PC-9 (cell line): ENCODE measurements at places on chromosomes 5 and 9. TPM values are rescaled to one million over a fixed set of nuclear protein-coding genes. Genes with fewer than 3 reads are reported as not detected.

DNA sequence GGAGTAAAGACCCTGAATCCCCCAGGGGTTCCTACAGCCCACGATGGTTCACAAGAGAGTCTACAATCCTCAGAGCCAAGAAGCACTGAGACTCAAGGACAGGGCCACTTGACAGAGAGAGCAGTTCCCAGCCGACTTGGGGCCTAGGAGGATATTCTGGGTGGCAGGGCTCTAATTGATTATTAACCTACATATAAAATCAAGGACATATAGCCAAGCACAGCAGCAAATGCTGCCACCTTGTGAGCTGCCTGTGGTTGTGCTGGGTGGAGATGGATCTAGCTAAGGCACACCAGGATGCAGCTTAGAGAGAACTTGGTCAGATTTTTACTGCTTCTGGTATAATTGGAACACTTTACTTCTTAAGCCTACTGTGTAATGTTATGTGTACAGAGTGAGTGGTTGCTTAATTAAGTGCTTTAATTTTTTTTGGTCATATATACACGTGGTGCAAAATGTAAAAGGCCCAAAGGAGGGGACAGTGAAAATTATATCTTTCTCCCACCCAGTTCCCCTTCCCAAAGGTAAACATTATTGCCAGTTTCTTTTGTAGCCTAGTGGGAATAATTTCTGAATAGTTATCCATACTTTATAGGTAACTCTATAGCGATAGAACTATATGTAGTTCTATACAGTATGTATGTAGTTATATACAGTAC, 78.8 kb downstream of the F2RL2 start:
- DNase-seq, result no peak

GRCh38 chr9:24451346-24451745, 94.4 kb downstream of the IZUMO3 start:
- DNase-seq, result no peak

GRCh38 chr5:73525606-73526203, 27.5 kb downstream of the BTF3 start:
- no peak for DNase-seq

DNA sequence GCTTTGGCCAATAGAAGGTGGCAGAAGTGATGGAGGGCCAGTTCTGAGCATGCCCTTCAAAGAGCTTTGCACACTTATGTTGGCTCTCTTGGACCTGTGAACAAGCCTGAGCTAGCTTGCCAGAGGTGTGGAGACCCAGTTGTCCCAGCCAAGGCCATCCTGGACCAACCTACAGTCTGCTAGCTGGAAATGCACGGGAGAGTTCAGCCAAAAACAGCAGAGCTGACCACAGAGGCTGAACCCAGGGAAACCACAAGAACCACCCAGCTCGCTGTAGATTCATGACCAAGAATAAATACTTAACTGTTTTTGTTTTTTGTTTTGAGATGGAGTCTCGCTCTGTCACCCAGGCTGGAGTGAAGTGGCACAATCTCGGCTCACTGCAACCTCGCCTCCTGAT, 65.4 kb upstream of the HAND1 start:
- no peak for DNase-seq

DNA sequence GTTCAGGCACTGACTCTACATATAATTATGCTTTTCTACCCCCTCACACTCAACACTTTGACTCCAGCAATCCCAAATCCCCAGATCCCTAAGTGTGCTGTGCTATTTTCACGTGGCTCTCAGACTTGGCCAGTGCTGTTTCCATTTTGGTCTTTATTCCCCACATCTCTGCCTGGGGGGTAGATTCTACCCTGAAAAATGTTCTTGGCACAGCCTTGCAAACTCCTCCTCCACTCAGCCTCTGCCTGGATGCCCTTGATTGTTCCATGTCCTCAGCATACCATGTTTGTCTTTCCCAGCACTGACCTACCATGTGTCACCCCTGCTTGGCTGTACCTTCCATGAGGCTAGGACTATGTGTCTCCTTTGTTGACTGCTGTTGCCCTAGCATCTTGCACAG, 43.0 kb downstream of the FXN start:
- no peak for DNase-seq

DNA sequence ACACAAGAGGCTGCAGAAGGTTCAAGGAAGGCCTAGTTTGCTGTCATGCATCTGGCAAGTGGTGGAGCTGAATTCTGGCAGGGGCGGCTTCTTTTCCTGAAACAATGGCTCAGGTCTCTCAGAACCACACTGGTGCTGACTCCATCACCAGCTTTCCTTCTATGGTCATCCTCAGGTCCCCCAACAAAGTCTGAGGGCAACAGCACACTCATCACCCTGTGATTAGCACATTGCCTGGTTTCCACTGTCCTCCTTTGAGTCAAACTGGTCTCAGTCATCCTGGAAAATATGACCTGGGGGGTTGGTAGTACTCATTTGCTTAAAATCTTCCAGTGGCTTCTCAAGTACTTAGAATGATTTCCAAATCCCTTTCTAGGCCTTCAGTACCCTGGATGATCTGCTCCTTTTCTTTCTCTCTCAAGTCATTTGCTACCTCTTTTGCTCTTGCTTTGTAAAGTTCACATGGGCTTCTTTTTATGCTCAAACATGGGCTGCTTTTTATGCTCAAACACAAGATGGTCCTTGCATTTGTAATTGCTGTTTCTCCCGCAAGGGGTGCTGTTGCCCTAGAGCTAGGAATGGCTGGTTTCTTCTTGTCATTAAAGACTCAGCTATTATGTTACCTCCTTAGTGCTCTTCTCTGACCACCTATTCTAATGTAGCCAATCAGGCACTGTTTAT, 144.9 kb downstream of the ALDH1A1 start:
- DNase-seq, result no peak

GRCh38 chr9:82882138-82882537, 180.8 kb downstream of the RASEF start:
- DNase-seq, result no peak

DNA sequence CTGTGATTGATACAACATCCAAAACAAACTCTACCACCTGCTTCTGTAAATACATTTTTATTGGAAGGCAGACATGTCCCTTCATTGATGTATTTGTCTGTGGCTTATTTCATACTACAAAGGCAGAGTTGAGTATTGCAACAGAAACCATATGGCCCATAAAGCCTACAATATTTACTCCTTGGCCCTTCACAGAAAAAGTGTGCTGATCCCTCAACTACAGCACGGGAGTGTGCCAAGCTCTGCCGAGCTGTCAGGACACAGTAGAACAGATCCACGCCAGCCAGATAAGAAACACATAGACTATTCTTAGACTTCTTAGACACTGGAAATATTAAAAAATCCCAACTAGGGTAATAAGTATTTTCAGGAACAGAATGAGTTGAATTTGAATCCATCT, 13.2 kb downstream of the TICAM2 start:
- no peak for DNase-seq

DNA sequence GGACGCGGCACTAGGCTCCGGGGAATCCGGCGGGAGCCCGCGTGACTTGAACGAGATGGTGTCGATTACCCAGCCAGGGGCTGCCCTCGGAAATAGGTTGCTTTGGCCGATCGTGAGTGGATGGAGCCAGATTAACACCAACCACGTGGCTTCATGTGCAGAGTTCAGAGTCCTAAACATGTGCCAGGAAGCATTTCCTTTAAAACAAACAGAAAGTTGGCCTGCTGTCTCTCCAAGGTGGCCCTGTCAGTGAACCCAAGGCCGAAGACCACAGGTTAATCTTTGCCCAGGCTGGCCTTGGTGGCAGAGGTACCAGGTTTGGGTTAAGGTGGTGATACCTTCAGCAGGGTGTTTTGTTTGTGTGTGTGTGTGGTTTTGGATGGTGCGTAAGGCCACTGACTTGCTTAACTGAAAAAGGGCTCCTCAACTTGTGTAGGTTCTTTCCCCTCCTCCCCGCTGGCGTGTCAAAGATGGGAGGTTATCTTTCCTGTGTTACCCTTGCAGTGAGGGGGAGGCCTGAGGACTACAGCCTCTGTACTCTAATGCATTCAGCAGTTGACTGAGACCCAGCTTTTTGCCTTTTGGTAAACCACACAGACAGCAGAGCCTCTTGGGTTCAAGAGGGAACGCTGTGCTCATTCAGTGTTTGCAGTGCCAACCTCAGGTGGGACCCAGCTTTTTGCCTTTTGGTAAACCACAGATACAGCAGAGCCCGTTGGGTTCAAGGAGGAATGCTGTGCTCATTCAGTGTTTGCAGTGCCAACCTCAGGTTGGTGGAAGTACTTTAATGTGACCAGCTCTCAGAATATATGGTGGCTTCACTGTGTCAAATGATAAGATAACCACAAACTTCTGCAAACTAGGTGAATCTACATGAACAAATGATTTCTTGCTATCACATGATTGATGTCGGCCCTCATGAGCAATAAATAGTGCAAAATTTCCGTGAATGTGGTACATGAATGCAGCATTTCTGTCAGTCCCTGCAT, 1.4 kb downstream of the IQGAP2 start:
- no peak for DNase-seq

GRCh38 chr9:38008168-38009034, 60.6 kb downstream of the SHB start:
- DNase-seq, result peak; percentile 96

DNA sequence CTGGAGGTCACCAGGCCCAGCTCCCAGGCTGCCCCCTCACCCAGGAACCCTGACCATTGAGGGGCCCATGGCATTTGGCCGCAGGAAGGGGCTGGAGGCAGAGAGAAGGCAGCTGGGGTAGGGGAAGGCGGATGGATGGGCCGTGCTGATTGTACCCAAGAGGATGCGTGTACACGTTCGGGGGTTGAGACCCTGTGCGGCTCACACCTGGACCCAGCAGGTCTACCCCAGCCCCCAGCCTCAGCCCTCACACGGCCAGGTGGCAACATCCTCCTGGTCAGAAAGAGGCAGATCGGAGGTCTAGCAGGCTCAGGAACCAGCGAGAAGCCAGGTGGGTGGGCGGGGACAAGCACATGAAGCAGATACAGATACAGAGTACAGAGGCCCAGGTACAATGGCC, 33.7 kb downstream of the NACC2 start:
- DNase-seq, result no peak

GRCh38 chr9:130833031-130833990, 1.7 kb upstream of the ABL1 start:
- no peak for DNase-seq

DNA sequence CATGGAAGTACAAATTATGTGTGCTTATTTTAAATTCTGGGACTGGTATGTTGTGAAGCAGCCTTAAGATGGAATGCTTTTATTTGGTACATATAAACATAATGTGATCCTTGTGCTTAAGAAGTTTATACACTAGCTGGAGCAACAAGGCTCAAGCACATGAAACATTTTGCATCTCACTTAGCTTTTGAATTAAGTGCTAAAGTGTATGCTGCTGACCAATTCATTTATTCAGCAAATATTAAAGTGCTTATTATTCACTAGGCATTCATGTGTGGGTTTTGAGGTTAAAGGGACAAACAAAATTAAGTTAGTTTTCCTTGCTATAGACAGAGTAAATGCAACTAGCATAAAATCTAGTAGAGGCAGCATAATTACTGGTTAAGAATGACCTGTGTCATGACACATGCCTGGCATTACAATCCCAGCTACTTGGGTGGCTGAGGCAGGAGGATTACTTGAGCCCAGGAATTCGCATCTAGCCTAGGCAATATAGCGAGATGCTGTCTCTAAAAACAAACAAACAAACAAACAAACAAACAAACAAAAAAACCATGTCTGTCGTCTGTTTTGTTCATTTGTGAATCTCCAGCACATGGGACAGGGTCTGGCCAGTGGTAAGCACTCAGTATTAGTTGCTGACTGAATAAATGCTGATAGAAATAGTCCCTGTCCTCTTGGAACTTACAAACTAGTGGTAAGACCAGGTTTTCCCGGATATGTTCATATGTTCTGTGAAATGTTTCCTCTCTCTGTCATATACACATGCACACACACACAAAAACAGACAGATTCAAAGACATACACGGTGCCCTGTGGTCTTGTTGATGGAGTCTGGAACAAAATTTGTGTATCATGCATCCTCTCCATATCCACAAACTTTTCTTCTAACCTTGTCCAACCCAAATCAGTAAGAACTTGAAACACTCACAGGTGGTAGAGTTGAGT, 41.9 kb upstream of the TNFAIP8 start:
- no peak for DNase-seq

DNA sequence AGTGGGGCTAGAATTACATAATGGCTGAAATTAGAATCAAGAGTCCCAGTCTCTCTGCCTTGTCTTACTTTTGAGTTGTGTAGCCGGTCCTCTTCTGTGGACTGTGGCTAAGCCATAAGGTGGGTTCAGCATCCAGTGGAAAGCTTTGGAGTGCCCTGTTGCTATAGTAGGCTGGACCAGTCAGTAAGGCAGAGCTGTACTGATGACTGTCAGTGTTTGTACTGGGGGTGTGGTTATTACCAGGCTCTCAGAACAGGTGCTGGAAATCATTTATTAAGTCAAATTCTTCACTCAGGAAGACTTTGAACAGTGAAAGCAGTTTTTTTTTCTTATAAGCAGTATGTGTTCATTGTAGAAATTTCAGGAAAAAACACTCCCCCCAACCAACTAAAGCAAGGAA, 129.4 kb downstream of the ZSWIM6 start:
- DNase-seq, result no peak

- DNase-seq, result no peak
Measured at GRCh38 chr5:175216991-175217390, 227.0 kb downstream of the DRD1 start.

The F2RL1 gene
- total RNA-seq, result 34.5 and 34.6 TPM in 2 replicates

The DOCK8 gene
- total RNA-seq, result 7.5 and 8.1 TPM in 2 replicates

The NUTM2F gene
- total RNA-seq, result 0.15 TPM in 1 of 2 replicates, not detected in the other

The PCDHB4 gene
- total RNA-seq, result 0.09 and 0.13 TPM in 2 replicates
